MCF 10A (cell line): ENCODE measurements at places on chromosomes 13 and 19. TPM values are rescaled to one million over a fixed set of nuclear protein-coding genes. Genes with fewer than 3 reads are reported as not detected.

The ZNF888 gene
- 7.0 and 7.3 TPM in 2 replicates for total RNA-seq

The APC2 gene
- total RNA-seq: 0.15 and 0.23 TPM in 2 replicates

DNA sequence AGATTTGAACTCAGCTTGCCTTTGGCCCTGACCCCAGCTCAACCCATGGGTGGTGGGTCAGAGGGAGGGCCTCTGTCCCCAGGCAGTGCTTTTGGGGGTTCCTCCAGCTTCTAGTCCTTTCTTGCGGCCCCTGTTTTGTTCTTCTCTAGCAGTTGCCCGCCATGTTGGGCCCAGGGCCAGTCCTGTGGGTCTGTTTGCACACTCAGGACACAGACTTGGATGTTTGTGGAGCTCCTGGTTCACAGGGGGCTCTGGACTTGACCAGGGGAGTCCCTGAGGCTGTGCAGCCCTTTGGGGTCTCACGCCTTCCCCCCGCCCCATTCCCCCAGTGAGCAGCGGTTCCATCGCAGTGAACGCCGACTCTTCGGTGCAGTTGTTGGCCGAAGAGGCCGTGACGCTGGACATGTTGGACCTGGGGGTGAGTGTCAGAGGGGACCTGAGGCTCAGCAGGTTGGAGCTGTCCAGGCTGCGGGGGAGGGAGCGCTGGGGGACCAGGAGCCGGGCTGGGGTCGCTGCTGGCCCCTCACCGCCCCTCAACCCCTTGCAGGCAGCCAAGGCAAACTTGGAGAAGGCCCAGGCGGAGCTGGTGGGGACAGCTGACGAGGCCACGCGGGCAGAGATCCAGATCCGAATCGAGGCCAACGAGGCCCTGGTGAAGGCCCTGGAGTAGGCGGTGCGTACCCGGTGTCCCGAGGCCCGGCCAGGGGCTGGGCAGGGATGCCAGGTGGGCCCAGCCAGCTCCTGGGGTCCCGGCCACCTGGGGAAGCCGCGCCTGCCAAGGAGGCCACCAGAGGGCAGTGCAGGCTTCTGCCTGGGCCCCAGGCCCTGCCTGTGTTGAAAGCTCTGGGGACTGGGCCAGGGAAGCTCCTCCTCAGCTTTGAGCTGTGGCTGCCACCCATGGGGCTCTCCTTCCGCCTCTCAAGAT, 2.5 kb downstream of the ATP5F1D start:
- peaks cover 19% of the 10 kb centered on the region for H3K36me3 ChIP-seq
- peak; percentile 88 for DNase-seq
- H3K27me3 ChIP-seq: no peaks in the 10 kb centered on the region
- H3K4me3 ChIP-seq: peak overlapping the region; percentile 71
- no peak overlapping the region for H3K27ac ChIP-seq

DNA sequence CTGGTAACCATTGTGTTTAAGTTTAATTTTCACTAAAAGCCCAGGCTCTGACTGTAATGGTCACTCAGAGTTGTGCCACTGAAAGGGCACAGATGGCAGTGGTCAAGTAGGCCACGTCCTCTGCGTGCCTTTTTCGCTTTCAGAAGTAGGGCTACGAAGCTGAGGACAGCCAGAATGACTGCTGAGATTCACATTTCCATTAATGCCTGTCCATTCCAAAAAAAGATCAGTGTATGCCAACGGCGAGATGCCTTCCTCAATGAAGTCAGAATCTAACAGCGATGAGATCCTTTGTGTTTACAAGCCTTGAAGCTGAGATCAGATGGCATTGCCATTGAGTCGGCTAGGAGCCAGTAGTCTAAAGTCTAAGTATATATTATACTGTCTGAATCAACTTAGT, 311.3 kb downstream of the FGF14 start:
- no peaks in the 10 kb centered on the region for H3K36me3 ChIP-seq
- H3K4me3 ChIP-seq: no peak overlapping the region
- H3K27ac ChIP-seq: no peak overlapping the region
- H3K27me3 ChIP-seq: no peaks in the 10 kb centered on the region
- peaks cover 8% of the 10 kb centered on the region for H3K4me1 ChIP-seq
- DNase-seq: no peak

DNA sequence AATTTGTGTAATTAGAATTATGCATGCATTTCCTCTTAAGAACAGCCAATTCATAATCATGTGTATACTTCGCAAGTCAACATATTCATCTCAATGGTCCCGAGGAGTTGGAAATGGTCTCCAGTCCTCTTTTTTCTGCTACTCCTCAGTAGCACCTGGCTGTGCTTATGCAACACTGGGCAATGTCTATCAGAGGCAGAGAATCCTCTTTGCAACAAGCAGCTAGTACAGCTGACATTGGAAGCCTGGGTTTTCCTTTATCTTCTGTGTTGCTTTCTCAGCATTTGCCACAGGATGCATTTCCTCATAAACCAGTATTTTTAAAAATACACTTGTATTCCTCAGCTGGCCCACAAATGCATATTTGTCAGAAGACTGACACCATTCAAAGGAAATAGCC, 405.3 kb upstream of the GPC6 start:
- no peaks in the 10 kb centered on the region for H3K36me3 ChIP-seq
- DNase-seq: no peak
- no peak overlapping the region for H3K4me3 ChIP-seq
- H3K27me3 ChIP-seq: no peaks in the 10 kb centered on the region
- no peaks in the 10 kb centered on the region for H3K4me1 ChIP-seq

The ZNF284 gene
- total RNA-seq: 2.5 and 3.8 TPM in 2 replicates

DNA sequence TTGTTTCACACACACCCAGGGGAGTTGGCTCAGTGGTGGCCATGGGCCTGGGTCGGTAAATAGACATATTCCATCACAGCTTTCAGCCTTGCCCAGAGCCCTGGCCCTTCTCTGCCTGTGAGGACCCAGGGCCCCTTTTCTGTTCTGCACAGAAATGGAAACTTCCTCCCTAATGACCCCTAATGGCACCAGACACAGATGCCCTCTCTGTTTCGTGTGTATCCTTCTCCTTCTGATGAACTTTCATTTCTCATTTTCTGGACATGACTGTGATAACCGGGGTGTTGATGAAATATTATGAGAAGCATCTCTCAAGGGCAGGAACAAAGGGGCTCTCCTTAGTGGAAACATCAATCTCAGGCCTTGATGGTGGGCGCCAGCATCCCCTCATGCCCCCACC, 12.8 kb downstream of the LILRA1 start:
- no peak overlapping the region for H3K4me3 ChIP-seq
- H3K27me3 ChIP-seq: peaks cover 5% of the 10 kb centered on the region
- no peak overlapping the region for H3K27ac ChIP-seq
- no peak for DNase-seq
- no peaks in the 10 kb centered on the region for H3K4me1 ChIP-seq
- peaks cover 7% of the 10 kb centered on the region for H3K36me3 ChIP-seq

GRCh38 chr19:38294090-38294489, 10.0 kb upstream of the C19orf33 start:
- no peaks in the 10 kb centered on the region for H3K27me3 ChIP-seq
- peaks cover 21% of the 10 kb centered on the region for H3K4me1 ChIP-seq
- DNase-seq: no peak
- H3K27ac ChIP-seq: no peak overlapping the region
